ENCODE measurements at places on chromosomes 2 and 18.

DNA sequence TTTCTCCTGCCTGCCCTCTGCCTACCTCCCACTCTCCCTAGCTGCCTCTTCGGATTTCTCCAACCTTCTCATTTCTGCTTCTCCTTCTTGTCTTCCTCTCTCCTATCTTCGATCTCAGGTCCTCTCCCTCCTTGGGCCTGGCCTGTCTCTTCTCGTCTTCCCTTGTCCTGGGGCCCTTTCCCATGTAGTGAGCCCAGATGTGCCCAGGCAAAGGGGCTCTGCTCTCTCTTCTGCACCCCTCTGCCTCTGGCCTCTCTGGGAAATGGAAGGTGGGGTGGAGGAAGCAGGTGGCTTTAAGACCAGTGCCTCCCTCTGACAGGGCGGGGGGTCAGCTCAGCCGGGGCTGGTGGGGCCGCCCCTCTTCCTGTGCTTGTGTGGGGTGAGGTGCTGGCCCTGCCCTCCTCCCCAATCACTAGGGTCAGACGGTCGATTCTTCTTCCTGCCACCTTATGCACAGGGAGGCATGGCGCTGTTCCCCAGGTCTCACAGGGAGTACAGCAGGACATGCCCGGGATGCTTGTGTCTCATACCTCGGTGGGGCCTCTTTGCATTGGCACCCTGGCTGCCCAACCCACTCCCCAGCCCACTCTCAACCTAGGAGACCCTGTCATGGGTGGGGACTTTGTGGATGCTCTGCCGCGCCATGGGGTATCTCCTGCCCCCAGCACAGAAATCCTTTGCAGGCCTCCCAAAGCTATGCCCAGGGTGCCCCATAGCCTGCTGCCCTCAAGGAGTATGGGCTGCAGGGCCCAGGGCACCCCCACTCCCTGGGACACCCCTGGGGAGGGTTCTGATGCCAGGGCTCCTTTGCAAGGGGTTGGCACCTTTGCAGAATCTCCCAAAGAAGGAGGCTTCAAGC is 213.8 kb upstream of the HAAO start:
- DNase-seq, result no peak

- no peak for DNase-seq
Observed at GRCh38 chr18:58862851-58863538, 1.7 kb upstream of the ZNF532 start.

GRCh38 chr2:168149986-168150385 is 97.4 kb downstream of the STK39 start:
- DNase-seq, result no peak

DNA sequence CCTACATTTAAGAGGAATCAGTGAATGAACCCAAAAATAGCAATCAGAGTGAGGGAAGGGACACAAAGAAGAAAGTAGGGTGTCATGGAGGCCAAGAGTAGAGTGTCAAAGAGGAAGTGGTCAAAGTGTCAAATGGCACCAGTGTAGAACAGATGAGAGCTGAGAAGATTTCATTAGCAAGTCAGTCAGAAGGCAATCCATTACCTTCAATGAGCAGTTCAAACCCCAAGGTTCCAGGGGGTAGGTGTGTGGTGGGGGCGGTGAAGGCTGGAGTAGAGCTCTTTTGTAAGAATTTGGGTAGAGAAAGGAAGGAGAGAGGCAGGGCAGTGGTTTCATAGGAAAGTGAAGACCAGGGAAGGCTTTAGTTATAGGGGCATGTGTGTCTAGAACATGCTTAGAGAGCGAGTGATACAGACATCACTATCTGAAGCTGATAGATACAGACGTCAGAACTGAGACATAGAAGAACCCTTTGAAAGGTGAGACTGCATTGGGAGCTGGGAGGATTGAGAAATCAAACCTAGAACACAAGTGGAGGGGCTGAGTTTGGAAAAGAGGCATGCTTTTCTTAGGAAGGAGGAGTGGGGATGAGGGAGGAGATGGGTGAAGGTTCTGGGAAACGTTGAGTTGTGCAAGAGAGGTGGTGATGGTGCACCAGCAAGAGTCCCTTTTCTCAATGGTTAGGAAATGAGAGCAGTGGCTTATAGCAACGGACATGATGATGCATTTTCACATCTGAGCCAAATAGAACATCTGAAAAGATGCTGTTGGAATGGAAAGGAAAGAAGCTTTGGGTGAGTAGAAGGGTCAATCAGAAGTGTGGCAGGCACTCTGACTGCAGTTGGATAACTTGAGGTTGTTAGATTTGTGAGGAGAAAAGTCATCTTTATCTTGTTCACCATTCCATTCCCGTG is 48.9 kb upstream of the IL1RL1 start:
- no peak for DNase-seq

GRCh38 chr2:133063775-133064174 is 393.8 kb upstream of the LYPD1 start:
- DNase-seq, result no peak

GRCh38 chr18:12041561-12041960 is 52.1 kb upstream of the ANKRD62 start:
- peak; percentile 64 for DNase-seq

- no peak for DNase-seq
Observed at GRCh38 chr2:133344849-133345248, 223.4 kb downstream of the NCKAP5 start.

DNA sequence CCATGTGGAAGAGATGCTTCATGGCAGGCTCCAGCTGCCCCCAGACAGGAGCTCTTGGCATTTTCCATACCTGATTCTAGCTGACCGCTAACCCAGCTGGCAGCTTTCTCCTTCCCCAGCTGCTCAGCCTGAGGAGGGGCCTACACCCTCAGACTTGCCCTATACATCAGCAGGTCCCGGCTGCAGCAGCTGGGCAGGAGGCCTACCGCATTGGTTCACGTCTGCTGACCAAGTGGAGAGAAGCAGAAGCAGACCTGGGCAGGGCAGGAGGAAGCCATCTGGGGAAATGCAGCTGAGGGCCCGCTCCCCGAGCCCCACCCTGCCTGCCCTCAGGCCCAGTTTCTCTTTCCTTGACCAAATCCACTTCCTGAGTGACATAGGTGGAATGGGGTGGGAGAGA is 50.7 kb downstream of the LBH start:
- no peak for DNase-seq

DNA sequence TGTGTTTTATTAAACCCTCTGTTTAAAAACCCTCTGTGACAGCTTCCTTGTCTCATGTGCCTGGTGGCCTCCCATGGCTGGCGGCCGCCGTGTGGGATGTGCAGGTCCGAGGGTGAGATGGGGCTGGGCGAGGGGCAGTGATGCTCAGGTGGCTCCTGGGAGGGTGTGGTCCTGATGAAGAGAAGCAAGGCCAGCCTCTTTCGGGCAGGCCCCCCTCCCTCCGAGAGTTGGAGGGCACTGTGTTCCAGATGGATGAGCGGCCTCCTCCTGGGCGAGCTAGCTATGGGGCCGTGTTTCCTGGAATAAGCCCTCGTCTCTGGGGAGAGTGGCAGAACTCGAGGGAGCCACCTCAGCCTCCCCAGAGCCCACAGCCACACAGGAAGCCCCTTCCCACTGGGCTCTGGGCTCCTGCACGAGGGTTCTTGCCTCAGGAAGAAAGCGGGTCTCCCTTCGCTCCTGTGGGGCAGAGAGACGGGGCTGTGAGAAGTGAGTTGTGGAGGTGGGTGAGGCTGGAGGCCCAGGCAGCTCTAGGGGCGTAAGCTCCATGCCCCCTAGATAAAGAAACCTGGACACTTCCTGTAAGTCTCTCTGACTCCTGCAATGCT is 72.1 kb downstream of the ASB1 start:
- DNase-seq, result no peak

- no peak for DNase-seq
Observed at GRCh38 chr18:2568605-2569004, 2.7 kb downstream of the METTL4 start.

- DNase-seq, result no peak
Observed at GRCh38 chr2:232973011-232973735, 39.9 kb downstream of the NGEF start.

- DNase-seq, result no peak
Observed at GRCh38 chr2:223877721-223878410, 40.5 kb upstream of the AP1S3 start.

- DNase-seq, result no peak
Observed at GRCh38 chr18:50398947-50399346, 24.1 kb downstream of the SKA1 start.

GRCh38 chr2:152558158-152558984 is 158.9 kb downstream of the PRPF40A start:
- peak; percentile 72 for DNase-seq

DNA sequence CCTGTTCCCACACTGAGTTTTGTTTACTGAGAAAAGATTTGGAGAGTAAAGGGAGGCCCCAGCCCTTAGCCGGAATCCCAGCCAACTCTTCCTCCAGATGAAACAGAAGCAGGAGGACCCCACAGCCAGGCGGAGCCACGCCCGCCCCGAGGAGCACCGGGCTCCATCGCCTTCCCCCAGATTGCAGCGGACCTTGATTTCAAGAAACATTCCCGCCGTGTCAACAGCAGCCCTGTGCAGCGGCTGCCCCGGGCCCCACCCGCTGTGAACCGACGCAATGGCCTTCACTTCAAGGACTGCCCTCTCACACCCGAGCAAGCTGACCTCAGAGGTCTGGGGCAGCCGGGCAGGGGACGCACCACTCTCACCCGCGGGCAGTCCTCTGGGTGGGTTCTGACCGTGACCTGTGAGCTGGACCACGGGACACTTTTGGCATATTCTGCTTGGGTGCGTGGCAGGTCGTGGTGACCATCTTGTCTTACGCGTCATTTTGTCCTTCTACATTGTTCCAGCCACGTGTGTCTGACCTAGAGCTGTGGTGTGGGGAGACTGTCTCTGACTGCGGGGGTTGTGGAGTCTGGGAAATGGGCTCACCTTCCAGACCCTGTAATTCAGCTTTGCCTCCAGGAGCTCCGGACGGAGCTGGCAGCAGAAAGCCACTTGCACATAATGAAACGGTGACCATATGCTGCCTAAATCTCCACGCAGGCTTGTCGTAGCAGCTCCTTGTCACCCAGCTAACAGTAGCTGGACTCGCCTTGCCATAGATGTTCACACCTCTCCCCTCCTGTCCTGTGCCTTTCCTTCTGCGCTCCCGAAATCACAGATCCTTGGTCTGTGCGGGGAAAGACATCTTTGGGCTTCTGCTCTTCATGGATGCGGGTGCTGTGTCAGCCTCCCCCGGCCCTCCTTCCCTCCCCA is 32.0 kb upstream of the INHBB start:
- no peak for DNase-seq

- DNase-seq, result no peak
Observed at GRCh38 chr2:98708396-98709186, 22.3 kb downstream of the MGAT4A start.

DNA sequence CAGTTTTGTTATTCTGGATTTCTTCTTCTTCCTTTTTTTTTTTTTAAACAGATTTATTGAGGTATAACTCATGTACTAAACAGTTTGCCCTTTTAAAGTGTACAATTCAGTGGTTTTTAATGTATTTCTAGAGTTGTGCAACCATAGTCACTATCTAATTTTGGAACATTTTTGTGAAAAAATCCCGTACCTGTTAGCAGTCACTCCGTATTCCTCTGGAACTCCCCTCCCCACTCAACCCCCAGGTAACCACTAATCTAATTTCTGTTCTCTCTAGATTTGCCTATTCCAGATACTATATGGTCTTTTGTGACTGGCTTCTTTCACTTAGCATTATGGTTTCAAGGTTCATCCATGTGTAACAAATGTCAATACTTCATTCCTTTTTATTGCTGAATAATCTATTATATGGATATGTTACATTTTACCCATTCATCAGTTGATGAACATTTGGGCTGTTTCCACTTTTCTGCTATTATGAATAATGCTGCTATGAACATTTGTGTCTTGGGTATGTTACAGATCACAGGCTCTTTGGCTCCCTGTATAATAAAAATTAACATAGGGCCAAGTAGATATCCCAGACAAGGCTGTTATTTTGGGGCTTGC is 21.9 kb downstream of the EHBP1 start:
- DNase-seq, result no peak

GRCh38 chr18:77733292-77733903 is 483.8 kb downstream of the GALR1 start:
- DNase-seq, result no peak

DNA sequence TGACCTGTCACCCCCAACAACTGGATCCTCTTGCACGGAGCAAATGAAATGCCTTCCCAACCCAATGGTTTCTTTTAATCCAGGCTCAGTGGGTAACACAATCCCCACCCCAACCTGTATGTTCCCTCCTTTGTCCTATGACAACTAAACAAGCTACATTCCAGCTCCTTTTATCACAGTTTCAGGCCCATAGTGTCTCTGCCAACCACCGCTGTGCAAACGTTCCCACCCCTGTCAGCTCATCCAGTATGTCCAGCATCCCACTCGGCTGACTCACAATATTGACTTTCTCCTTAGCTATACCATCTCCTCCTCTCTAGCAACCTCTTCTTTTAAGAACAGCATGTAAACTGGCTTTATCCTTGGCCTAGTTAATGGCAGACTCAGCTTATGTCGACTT is 117.9 kb upstream of the PPP1CB start:
- DNase-seq, result no peak

GRCh38 chr18:24333084-24333483 is 64.5 kb downstream of the OSBPL1A start:
- DNase-seq, result no peak

DNA sequence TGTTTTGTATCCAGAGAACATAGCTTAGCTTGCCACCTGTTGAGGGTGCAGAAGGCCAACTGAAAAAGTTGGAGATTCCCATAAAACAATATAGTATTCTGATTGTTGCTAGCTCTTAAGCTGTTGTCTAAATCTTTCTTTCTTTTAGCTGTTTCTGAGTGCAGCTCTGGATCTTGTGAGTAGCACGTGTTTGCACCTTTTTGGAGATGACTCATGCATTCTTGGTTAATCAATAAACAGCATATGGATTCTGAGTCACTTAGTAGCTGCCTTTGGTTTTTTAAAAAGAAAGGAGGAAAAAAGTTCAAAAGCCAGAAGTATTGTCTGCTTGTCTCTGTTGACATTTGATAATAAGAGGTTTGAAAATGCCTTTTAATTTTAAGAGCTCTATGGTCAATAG is 483.0 kb upstream of the FSIP2 start:
- no peak for DNase-seq

DNA sequence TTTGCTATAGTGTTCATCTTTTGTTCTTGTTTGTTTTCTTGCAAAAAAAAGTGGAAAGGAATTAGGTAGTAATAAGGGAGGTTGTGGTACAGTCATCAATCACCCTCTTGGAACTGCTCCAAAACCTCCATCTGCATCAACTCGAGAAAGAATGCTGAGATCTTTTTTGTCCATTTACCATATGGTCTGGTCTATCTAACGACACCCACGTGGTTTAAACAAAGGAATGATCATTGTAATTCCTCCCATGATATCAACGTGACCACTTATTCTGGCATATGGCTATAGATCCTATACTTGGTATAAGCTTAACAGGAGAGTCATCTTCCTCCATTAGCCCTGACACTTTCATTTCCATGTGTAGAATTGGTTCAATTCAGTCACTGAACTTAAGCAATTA is 1025.3 kb upstream of the NXPH2 start:
- no peak for DNase-seq

- no peak for DNase-seq
Observed at GRCh38 chr2:128291161-128291843, 27.4 kb downstream of the HS6ST1 start.

- DNase-seq, result no peak
Observed at GRCh38 chr2:217000406-217000805, 140.5 kb upstream of the TNP1 start.

GRCh38 chr18:12056034-12056883 is 37.4 kb upstream of the ANKRD62 start:
- no peak for DNase-seq
